Occipital lobe (tissue), 3 donors: ENCODE measurements at places on chromosomes 1 and 21.
A peak's percentile ranks its signal among the peaks of the same experiment; 100 is the strongest.

DNA sequence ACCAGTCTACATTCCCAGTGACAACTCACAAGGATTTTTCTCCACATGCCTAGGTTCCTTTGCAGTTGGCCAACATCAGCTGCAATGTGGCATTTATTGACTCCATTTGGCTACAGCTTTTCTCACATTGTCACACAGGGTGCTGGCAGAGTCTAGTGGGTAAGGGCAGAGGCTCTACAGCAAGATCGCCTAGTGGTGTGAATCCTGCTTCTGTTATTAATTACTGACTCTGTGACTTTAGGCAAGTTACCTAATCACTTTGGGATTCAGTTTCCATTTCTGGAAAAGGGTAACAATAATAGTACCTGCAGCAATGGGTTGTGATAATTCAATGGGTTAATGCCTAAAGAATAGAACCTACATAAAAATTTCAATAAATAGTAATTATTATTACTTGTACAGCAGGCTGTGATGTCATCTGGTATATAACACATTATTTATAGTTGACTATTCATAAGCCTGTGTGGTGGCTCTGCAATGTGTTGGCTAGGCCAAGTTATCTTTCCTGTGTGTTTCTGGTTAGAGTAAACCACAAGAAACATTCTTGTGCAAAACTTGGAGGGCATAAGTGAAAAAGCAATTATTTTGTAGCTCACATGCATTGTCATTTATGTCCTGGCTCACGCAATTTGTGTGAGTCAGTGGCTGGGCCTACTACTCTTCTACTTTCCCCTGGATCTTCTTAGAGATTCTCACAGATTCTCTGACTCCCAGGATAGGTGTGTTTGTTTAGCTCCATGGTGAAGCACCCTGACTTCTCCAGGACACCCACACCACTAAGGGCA lies 59.5 kb downstream of the PTGS2 start:
- DNase-seq = no peak

DNA sequence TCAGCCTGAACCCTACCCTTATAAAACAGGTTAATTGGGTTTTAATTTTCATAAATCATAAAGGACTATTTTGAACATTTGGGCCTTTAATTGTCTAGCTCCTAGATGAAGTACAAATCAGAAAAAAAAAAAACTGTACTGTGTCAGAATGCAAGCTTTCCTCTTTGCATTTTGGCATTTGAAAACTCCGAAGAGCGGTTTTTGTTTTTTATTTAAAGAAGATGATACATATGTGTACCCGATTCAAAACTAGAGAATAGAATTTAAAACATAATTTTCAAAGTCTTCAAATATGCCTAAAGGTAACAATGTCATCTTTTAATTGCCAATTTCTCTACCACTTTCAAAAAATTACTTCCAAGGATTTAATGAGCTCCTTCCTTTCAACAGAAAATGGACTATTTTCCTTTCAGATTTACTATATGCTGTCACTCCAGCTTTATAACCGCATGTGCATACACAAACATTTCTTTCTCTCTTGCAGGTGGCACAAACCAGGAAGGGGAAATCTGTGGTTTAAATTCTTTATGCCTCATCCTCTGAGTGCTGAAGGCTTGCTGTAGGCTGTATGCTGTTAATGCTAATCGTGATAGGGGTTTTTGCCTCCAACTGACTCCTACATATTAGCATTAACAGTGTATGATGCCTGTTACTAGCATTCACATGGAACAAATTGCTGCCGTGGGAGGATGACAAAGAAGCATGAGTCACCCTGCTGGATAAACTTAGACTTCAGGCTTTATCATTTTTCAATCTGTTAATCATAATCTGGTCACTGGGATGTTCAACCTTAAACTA lies 33.7 kb downstream of the MRPL39 start:
- DNase-seq = peak; percentile 15

GRCh38 chr1:38815903-38816627 lies 43.5 kb downstream of the RRAGC start:
- no peak for DNase-seq

DNA sequence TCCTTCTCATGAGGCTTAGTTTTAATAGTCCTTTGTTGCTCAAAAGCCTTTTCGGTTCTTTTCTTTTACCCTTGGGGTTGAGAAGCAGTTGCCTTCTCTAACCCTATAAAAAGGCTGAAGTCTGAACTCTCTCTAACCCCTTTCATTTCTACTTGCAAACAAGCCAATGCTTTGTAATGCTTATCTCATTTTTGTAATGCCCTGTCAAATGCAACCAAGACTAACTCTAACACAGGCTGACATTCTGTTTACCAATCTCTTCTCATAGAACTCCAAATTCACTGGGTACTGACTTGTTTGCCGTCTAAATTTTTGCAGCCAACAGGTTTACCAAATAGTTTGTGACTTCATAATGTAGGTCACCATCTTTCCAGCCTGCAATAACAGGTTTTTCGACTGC lies 233.9 kb upstream of the SNX7 start:
- no peak for DNase-seq

DNA sequence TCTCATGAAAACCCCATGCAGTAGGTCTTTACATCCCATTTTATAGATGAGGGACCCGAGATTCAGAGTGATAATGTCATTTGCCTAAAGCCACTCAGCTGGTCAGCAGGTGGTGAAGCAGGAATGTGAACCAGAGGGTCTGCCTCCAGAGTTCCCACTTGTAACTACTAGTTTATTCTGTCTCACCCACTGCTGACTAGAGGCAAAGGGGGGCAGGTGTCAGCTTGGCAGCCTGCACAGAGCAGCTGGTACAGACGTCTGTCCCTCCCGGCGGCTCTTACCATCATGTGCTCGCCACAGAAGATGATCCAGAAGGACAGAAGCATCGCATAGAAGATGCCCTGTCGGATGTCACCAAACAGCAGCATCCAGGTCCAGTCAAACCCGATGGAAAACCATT lies 82.4 kb downstream of the WLS start:
- DNase-seq = no peak

GRCh38 chr1:160975026-160975425 lies 20.4 kb upstream of the ITLN2 start:
- DNase-seq = no peak

GRCh38 chr1:204567071-204567470 lies 50.9 kb downstream of the MDM4 start:
- no peak for DNase-seq

GRCh38 chr1:222182641-222183040 lies 365.3 kb downstream of the HHIPL2 start:
- no peak for DNase-seq

- no peak for DNase-seq
Measured at GRCh38 chr1:210201681-210202080, 30.9 kb upstream of the SERTAD4 start.

DNA sequence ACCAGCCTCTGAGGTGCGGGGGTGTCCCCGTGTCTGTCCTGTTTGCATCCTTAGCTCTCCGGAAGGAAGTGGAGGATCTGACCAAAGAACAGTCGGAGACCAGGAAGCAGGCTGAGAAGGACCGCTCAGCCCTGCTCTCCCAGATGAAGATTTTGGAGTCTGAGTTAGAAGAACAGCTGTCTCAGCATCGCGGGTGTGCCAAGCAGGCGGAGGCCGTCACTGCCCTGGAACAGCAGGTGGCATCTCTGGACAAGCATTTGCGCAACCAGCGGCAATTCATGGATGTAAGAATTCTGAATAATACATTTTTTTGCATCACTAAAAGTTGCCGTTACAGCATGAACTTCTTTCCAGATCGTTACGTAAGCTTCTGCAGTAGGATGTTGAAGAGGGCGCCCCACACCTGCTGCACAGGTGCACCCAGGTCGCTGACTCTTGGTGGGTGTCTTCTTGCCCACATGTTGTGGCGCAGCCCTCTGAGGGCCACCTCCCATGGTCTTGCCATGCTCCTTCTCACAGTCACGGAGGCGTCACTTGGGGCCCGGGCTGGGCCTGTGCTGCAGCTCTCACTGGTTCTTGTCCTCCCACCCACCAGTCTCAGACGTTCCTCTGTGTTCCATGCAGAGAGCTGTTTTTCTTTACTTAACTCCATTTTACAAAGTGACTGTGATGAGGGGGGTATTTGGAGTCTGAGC lies 61.3 kb upstream of the DIP2A start:
- DNase-seq = no peak

GRCh38 chr1:24277420-24278169 lies 41.6 kb upstream of the GRHL3 start:
- DNase-seq = no peak

DNA sequence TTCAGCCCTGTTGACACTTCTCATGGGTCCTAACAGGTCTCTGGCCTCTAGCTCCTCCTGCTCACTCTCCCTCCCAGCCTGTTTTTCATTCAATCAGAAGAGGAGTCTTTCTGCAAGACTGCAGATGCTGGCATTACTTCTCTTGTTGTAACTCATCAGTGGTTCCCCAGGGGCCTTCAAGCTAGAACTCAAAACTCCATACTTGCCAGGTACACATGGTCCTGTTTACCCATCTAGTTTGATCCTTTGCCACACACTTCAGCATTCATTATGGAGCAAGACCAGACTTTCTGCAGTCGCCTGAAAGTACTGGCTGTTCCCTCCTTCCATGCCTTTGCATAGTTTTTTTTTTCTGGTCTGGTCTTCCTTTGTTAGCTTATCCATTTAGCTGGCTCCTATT lies 47.9 kb downstream of the SERBP1 start:
- DNase-seq = no peak

- DNase-seq = no peak
Measured at GRCh38 chr1:150487763-150488115, 520 bp downstream of the TARS2 start.

DNA sequence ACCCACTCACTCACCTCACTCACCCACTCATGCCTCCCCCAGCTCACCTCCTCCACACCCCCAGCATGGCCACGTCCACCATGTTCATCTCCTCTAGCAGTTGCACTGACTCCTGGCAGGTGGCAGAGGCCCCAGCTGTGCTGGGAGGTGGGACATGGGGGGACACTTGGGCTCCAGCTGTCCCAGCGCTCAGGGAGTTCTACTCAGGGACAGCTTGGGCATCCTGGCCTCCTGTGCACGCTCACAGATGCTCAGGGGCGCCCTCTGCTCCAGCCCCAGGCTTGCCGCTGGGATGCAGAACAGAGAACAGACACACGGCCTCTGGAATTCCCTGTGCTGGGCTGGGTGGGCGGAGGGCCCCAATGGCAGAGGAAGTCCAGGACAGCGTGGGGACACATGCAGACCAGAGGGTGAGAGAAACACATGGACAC lies 5.2 kb downstream of the KRTAP10-8 start:
- DNase-seq = no peak

- no peak for DNase-seq
Measured at GRCh38 chr1:218671573-218671972, 326.4 kb downstream of the TGFB2 start.

- DNase-seq = no peak
Measured at GRCh38 chr1:225114354-225114990, 185.0 kb downstream of the DNAH14 start.

GRCh38 chr1:117638759-117639158 lies 32.9 kb downstream of the TENT5C start:
- DNase-seq = no peak

- no peak for DNase-seq
Measured at GRCh38 chr1:87556326-87556725, 227.6 kb downstream of the LMO4 start.

- DNase-seq = no peak
Measured at GRCh38 chr21:36179145-36179544, 22.5 kb downstream of the DOP1B start.

- no peak for DNase-seq
Measured at GRCh38 chr21:33810766-33811165, 104.8 kb downstream of the ATP5PO start.

- no peak for DNase-seq
Measured at GRCh38 chr1:45477646-45478045, 13.3 kb downstream of the TESK2 start.

DNA sequence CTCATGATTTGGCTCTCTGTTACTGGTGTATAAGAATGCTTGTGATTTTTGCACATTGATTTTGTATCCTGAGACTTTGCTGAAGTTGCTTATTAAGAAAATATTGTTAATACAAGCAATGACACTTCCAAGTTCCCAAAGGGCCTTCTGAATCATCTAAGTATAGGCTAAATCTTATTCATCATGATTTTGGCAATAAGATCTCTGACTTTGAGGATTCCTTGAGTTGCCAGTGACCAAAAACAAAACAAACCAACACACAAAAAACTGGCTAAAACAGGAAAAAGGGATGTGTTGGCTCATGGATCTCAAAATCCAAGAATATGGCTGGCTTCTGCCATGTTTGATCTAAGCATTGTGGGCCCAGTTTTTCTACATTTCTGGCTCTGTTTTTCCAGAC lies 163.4 kb downstream of the HHIPL2 start:
- no peak for DNase-seq

- no peak for DNase-seq
Measured at GRCh38 chr1:107132780-107133179, 8.1 kb upstream of the NTNG1 start.

DNA sequence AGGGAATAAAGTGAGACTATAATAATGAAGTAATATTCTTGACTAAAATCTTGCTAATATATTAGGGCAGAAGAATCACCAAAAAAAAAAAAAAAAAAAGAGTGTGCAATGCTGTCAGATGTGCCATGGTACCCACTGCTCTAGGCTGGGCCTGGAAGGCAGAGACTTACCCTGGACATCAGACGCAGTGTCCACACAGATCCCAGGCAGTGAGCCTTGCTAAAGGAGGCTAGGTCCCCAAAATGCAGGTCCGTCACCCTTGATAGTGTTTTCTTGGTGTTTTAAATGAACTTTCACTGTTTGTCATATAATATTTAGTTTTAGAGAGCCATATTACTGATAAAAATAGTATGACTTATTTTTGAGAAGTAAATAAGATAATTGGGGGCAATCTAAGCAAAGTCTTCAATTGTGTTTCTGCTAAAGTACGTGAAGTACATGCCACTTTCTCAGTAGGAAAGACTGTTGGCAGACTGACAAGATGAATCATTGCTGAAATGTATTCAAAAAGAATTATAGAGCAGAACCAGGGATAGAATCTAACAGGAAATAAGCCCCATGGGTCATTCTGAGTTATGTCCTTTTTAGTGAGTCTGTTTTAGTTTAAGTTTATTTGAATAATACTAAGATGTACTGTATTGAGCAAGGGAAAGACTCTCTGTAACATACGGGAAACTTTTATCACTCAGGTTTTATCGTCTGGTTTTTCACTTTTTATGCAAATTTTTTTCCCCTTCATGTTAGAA lies 74.6 kb upstream of the PDC start:
- DNase-seq = no peak

- DNase-seq = no peak
Measured at GRCh38 chr1:224170343-224170742, 12.7 kb upstream of the DEGS1 start.

- peak; percentile 56 for DNase-seq
Measured at GRCh38 chr1:156892190-156893047, 1.1 kb upstream of the PEAR1 start.

DNA sequence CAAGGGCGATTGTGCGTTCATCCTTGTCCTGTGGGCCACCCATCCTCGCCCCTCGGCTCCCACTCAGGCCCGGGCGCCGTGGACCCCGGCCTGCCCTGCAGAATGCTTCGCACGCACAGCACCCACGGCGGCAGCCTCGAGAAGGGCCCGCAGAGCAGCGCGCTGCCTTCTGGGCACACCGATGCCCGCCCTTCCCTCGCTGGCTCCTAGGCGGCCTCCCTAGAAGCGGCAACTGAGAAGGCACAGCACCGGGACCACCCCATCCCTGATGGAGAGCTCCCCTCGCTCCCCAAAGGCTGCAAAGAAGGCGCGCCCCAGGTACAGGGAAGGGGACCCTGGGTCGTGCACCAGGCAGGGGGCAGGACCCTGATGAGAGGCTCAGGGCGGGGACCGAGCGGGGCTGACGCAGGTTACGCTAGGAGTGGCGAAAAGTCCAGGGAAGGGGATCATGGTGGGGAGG lies 971 bp downstream of the CAPZB start:
- no peak for DNase-seq
